ENCODE measurements at places on chromosomes 13 and 19.

DNA sequence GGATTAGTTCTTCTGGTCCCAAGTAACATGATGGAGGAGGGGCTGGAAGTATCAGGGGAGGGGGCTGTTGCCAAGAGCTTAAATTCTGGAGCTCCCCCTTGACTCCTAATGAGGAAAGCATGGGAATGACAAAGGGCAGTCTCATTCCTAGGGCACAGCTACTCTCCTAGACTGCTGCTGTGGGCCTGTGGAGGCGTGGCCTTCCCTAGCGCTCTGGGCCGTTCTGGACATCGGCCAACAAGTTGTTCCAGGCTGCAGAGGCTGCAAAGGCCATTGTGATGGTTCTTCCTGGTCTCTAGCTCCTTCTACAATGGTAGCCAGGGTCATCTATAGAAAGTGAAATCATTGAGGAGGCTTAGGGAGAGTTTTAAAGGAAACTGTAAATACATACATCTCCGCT is 916.6 kb downstream of the DIAPH3 start:
- DNase-seq, result no peak

GRCh38 chr13:81377921-81378320 is 1037.0 kb upstream of the SPRY2 start:
- no peak for DNase-seq

DNA sequence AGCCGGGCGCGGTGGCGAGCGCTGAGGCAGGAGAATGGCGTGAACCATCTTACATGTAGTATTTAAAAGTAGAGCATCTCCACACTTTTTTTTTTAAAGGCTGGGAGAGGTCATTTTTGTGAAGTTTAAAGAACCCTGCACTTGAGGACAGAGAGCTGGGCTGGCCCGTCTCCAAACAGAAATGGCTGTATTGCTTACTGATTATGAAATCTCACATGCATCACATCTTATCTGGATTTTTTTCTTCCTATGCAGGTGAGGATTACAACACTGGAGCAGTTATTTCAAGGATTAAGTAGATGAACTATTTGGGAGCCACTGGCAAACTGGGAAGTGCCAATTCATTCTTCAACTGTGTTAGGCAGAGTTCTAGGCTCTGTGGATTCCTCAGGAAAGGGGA is 59.5 kb downstream of the TEX26 start:
- DNase-seq, result no peak

DNA sequence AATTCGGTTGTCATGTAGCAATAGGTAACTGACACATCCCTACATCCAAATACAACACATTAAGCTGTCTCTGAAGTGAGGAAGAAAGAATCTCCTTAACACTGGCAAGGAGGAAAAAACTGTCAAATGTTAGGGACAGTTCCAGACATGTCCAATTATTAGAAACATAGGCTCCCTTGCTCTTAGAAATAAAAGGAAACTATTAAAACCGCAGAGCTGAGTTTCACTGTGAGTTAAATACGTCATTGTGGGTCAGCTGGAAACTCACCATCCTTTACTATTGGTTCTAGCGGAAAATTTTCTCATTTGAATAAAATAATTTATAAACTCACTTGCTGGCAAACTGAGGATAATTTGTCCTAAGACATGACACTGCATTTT is 40.7 kb downstream of the STARD13 start:
- no peak for DNase-seq

DNA sequence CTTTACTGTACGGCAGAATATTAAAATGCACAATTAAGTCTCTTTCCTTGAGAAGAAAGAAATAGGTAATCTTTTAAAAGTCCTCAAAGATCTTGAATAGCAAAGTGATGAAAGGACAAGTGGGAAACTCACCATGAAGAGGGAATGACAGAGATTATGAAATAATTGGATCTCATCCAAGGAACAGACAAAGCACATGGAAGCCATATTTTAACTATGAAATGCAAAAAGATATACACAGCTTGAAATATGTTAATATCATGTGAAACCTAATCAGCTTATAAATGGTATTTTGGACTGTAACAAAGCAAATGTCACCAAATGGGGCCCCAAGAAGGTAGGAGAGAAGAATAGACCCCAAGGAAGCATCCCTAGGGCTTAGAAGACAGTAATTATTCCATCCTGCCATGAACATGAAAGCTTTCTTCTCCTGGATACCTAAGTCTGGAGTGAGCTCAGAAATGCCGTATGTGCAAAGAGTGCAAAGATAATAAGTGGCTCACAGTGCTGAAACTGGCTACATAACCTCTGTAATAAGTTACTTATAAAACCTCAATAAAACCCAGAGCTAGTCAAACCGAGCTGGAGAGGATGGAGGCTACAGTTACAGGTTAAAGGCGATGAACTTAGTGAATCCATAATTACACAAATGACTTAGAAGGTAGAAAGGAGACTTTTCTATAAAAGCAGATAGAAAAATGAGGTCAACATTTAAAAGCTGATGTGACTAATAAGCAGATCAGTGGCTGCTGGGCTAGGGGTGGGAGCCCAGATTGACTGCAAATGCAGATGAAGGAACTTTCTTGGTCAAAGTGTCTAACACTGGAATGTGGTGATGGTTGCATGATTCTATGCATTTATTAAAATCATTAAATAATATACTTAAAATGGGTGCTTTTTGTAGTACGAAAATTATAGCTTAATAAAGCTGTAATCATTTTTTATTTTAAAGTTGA is 34.4 kb downstream of the DCLK1 start:
- no peak for DNase-seq

DNA sequence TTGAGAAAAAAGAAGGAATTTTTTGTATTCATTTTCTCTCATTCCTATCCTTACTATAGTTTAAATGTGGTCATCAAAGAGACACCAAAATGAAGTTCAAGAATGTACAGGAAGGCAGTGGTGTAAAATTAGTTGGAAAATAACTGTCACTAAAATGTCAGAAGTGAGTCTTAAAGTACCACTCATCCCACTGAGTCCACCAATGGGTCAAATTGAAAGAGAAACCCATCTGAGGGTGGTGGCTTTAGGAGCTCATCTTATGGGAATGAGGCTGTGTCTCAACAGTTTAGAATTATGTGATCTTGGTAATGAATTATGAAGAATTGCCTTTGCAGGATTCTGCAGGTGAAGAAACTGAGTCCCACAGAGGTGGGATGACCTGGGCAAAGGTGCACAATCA is 403.5 kb downstream of the FGF9 start:
- no peak for DNase-seq

GRCh38 chr13:68719815-68720214 is 1387.8 kb upstream of the ATXN8OS start:
- DNase-seq, result no peak

DNA sequence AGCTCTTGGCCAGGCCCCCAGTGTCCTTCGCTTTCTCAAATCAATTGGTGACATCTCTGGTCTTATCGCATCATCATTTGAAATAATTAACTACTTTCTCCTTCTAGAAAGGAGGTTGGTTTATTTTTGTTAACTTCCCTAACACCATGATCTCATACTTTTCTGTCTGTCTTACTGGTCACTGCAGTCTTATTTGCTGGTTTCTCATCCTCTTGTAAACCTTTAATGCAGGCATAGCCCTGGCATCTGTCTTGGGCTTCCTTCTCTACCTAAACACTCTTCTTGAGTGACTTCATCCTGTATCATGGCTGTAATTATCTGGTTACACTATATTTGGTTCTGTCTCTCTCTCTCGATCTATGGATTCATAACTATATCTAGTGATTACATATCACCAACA is 152.8 kb downstream of the CYSLTR2 start:
- DNase-seq, result no peak

DNA sequence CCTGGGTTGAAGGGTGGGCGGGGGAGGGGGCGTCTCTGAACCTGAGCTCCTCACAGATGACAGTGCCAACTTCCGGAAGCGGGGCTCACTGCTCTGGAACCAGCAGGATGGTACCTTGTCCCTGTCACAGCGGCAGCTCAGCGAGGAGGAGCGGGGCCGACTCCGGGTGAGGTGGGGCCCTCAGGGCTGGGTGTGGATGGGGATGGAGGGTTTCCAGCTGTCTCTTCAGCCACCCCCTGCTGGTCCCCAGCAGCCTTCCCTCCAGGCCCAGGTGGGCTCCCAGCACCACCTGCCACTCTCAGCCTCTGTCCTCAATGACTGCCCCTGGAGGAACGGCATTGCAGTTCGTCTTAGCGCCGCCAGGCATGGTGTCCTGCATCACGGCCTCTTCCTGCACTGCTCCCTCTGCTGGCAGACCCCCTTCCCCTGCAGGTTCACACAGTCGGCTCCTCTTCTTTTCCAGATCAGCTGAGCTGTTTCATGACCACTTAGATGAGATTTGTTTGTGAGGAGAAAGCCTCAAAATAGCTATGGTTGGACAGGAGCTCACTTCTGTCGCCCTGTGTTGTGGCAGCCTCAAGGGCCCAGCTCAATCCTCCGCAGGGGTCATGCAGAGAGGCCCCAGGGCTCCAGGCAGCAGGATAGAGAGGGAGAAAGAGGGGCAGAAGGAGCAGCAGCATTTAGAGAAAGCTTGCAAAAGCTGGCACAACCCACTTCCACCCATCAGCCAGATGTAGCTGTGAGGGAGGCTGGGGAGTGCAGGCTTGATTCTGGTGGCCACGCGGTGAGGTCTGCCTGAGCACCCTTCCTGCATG is 2.5 kb upstream of the GARIN5A start:
- no peak for DNase-seq

DNA sequence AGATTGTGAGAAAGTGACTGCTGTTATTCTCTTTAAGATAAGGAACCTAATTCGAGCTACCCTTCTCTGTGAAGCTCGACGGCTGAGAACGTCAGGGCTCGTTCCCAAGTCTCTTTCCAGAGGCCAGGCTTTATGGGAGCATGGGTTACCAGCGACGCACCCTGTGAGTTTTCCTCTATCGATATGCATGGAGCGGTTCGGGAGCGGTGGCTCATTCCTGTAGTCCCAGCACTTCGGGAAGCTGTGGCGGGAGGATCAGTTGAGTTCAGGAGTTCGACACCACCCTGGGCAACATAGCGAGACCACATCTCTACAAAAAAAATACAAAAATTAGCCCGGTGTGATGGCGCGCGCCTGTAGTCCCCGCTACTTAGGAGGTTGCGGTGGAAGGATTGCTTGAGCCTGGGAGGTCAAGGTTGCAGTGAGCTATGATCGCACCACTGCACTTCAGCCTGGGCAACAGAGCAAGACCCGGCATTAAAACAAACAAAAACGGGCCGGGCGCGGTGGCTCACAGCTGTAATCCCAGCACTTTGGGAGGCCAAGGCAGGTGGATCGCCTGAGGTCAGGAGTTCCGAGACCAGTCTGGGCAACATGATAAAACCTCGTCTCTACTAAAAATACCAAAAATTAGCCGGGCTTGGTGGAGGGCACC is 681 bp upstream of the ZNF606 start:
- no peak for DNase-seq

DNA sequence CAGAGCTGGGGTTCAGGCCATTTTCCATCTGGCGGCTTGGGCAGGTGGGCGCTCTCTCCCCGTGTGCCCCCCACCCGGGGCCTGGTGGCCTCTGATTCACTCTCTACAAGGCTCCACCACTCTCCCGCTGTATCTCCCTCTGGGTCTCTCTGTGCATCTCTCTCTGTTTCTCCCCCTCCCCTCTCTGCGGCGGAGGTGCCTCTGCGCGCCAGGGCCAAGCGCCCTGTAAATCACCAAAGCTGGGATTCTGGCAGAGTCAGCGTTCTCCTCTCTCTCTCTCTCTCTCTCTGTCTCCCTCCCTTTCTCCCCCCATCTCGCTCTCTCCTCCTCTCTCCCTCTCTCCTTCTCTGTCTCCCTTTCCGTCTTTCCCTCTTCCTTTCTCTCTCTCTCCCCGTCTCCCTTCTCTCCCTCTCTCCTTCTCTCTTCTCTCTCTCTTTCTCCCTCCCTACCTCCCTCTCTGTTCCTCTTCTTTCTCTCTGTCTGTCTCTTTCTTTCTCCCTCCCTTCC is 3.9 kb downstream of the NFIC start:
- DNase-seq, result no peak

DNA sequence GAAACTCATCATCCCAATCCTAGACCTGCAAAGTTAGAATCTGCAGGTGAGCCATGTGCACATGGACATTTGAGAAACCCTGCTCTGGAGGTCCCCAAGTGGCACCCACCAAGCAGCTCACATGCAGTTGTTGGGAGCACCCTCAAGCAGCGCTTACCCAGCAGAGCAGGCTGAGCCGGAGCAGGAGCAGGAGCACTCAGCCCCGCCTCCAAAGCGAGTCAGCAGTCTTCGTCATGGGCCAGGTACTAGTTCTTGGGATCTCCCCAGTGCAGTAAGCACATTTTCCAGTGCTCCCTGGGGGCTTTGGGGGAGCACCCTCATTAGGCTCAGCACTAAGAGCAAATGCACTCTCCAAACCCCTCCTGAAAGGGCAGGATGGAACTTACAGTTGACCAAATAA is 572.7 kb downstream of the IRS2 start:
- no peak for DNase-seq

- no peak for DNase-seq
Observed at GRCh38 chr19:1699998-1700732, 47.8 kb upstream of the TCF3 start.

GRCh38 chr13:32316028-32316339 is 676 bp downstream of the BRCA2 start:
- no peak for DNase-seq

- no peak for DNase-seq
Observed at GRCh38 chr13:52991344-52992020, 37.1 kb upstream of the OLFM4 start.

DNA sequence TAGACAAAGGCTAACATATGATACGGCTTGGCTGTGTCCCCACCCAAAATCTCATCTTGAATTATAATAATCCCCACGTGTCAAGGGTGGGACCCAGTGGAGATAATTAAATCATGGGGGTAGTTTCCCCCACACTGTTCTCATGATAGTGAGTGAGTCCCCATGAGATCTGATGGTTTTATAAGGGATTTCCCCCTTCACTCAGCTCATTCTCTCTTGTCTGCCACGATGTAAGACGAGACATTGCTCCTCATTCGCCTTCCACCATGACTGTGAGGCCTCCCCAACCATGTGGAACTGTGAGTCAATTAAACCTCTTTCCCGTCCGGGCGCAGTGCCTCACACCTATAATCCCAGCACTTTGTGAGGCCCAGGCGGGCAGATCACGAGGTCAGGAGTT is 143.5 kb downstream of the RXFP2 start:
- DNase-seq, result no peak

GRCh38 chr19:38441657-38442348 is 8.3 kb downstream of the RYR1 start:
- DNase-seq, result no peak

Measured in stimulated activated CD4-positive, alpha-beta T cell treated with anti-CD3 and anti-CD28 coated beads, Interleukin-1b, Interleukin-23, amount 100 ng/mL, for 1 hour (primary cell).